Fibroblast of skin of abdomen (primary cell): ENCODE measurements at places on chromosomes 16 and 17.

- no peak for DNase-seq
Measured at GRCh38 chr17:11889266-11889665, 108.0 kb downstream of the ZNF18 start.

GRCh38 chr17:1190751-1191331, 11.1 kb upstream of the ABR start:
- peak; percentile 79 for DNase-seq

GRCh38 chr17:8851600-8851999, 15.9 kb downstream of the PIK3R6 start:
- DNase-seq: no peak

DNA sequence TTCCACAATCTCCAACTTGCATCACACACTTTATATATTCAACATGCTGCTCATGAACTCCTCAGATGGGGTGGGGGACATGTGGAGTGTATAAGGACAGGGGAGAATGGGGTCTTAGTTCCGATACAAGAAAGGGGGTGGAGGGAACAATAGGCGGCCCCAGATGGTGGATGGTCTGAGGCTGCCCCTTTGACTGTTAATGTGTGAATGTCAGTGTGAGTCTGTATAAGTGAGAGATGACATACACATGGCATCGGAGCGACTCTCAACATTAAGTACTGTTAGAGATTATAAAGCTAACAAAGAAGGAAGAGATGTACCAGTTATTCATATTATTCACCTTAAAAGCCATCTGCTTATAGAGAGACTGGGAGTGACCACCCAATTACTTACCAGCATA, 193.1 kb downstream of the AXIN2 start:
- DNase-seq: no peak

DNA sequence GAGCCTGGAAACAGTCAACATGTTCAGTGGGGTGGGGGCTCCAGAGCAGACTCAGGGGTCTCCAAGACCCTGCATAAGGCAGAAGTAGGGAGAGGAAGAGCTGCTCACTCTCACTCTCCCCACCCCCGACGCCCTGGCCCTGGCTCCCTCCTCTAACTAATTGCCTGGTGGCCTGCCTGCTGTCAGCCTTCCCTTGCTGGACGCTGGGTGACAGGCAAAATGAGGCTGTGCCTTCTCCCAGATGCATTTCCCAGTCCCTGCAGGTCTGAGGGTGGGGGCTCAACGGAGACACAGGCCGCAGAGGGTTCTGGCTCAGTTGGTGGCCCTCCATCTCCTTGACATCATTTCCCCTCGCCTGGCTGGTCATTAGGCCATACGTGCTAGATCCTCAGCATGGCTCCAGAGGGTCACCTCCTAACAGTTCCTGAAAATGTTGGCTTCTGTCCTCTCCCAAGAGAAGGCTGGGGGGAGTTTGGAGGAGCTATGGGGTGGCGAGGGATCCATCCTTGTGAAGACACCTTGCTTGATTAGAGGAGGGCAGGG, 1.4 kb downstream of the FMNL1 start:
- DNase-seq: no peak

- peak; percentile 60 for DNase-seq
Measured at GRCh38 chr16:69084289-69084688, 21.2 kb upstream of the HAS3 start.

DNA sequence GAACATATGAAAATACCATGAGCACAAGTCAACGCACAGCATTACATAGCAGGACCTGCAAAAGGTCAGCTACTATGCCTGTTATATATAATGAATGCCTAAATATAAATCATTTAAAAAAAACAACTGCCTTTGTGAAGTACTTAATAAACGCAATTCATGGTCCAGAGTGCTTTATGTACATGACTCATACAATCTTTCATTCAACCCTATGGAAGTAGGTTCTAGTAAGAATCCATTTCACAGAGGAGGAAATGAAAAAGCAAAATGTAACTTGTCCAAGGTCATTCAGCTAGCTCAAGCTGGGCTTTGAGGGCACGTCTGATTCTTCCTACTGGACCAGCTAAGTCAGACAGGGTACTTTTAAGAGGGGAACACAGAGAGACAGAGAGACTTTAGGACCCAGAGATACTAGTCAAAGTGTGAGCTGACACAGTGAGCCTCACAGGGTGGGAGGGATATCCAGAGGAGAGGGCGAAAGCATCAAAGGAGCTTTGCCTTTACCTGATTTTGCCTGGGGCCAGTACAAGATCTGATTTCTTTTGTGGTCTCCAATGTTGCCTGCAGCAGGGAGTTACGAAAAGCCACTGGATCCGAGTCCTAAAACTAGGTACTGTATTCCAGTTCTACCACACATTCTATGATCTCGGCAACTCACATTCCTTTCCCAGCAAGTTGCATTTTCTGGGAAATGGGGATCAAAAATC, 83.4 kb upstream of the ZFHX3 start:
- DNase-seq: no peak

DNA sequence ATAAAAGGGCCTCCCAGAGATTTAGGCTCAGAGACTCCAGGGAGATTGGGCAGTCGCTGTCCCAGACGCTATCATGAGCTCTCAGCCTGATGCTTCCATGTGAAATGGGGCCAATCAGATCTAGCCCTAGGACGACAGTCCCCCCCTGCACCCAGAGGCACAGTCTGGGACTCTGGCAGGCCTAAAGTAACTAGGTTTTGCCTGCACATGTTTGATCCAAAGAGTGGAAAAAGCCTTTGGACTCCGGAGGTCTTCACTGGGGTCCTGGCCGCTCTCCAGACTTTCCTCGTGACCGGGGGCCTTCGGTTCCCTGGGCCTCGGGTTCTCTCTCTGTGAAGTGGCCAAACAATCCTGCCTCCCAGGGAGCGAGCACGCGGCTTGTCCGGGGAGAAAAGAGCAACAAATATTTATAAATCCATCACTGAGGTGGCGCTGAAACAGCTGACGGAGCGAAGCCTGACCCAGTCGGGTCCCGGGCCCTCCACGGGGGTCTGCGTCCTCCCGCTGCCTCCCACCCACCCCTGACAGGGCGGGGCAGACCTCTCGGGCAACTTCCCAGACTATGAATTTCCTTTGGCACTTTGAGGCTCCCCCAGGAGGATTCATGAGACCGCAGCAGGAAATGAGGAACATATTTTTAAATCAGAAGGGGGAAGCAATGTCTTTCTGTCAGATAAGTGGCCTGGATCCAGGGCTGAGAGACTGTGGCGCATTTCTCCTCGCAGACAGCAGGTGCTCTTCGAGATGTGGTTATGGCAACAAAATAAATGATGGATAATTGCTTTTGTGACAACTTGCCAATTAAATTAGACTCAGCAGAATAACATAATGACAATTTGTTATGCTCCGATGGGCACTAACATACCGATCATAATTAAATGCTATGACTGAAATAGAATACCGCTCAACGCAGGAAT, 38.9 kb downstream of the MRPS23 start:
- peak; percentile 74 for DNase-seq

GRCh38 chr16:81437865-81438264, 6.7 kb upstream of the CMIP start:
- DNase-seq: no peak

- peak; percentile 77 for DNase-seq
Measured at GRCh38 chr17:33039874-33040273, 48.2 kb downstream of the SPACA3 start.

DNA sequence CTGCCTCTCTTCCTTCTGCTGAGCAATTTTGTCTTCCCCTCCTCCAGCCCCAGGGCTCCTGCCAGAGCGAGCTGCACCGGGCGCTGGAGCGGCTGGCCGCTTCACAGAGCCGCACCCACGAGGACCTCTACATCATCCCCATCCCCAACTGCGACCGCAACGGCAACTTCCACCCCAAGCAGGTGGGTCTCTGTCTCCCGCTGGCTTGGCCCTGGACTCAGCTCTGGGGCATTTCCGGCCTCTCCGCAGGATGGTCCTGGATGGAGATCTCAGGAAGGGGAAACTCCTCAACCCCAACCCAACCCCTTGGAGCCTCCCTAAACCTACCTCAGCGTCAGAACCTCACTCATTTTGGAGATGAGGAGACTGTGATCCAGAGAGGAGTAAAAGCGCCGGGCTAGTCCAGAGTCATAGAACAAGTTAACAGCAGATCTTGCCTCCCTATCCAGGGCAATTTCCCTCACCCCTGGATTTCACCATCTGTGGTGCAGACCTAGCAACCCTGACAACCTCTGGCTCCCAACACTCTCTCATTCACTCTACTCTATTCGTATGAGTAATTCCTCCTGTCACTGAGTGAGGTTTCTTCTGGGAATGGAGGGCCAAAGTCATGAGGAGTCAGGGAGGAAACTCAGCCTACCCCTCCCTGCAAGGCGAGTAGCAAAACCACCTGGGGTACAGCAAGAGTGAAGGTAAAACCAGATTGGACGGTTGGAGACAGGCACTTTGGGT, 10.8 kb downstream of the IGFBP4 start:
- DNase-seq: peak; percentile 67

DNA sequence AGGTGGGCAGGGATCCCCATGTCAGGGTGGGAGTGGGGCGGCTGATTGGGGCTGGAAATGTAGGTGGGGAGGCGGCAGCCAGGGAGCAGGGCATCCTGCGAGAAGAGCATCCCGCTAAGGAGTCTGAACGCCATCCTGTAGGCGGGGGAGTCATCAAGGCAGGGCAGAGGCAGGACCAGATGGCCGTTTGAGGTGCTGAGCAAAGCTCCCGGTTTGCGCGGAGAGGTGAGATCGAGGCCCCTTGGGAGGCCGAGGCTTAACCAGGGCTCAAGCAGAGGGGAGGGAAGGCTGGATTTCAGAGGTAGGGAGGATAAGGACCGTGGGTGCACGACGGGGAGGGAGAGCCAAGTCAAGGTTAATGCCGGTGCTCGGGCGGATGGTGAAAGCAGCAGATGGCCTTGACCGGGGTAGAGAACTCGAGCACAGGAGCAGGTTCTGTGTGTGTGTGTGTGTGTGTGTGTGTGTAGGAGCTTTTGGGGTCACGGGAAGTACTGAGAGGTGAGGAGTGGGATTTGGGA, 472 bp upstream of the NME2 start:
- DNase-seq: peak; percentile 12

GRCh38 chr17:57985675-57985974, 2.4 kb downstream of the VEZF1 start:
- peak; percentile 30 for DNase-seq

DNA sequence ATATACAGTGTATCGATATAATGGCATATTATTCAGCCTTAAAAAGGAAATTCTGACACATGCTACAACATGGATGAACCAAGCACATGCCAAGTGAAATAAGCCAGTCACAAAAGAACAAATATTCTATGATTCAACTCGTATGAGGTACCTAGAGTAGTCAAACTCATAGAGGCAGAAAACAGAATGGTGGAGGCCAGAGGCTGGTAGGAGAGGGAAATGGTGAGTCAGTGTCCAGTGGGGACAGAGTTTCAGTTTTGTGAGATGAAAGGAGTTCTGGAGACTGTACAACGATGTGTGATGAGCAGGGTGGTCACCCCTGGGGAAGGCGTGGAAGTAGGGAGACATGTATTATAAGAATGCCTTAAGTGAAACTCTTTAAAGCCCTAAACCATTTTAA, 39.9 kb downstream of the RNF157 start:
- DNase-seq: no peak

DNA sequence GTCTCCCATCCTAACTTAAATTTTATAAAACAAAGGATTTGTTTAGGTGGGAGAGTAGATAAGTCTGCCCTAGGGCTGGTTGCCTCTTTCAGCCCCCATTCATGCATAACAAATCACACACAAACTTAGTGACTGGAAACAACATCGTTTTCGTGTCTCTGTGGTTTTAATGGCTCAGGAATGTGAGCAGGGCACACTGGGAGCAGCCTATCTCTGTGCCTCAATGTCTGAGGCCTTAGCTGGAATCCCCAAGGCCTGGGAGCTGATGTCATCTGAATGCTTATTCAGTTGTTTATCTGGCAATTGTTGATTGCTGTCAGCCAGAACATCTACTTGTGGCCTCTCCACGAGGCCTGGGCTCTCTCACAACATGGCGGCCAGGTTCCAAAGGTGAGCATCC, 101.9 kb upstream of the HSBP1 start:
- DNase-seq: peak; percentile 51

- DNase-seq: no peak
Measured at GRCh38 chr17:74552037-74552436, 6.1 kb upstream of the CD300C start.
